GM12864 (cell line): ENCODE measurements at places on chromosomes 1 and 21.

DNA sequence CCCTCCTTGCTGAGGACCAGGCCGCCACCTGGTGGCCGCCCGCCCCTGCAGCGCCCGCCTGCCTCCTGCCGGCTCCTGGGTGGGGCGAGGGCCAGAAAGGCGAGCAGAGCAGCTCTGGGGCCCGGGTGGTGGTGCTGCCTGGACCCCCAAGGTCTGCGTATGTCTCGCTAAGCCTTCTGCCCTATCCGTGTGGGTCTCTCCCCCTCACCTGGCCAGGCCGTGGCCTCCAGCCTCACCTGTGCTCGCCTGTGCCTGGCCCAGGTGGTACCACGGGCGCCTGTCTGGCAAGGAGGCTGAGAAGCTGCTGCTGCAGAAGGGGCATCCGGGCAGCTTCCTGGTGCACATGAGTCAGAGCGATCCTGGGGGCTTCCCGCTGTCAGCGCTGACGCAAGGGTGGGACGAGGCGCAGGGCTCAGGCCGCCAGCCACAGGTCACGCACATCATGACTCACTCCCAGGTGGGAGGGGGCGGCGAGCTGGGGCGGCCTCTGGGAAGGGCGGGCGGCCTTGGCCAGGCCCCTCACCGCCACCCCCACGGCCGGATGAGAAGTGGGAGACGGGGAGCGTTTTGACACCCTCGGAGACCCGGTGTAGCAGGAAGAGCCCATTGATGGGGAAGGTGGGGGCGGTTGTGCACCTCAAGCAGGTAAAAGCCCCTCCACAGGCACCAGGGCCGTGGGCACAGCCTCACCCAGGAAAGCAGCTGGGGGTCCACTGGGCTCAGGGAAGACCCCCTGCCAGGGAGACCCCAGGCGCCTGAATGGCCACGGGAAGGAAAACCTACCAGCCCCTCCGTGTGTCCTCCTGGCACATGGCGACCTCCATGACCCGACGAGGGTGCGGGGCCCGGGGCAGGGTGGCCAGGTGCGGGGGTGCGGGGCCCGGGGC, 9.9 kb downstream of the RNF223 start:
- DNase-seq = peak; percentile 67

DNA sequence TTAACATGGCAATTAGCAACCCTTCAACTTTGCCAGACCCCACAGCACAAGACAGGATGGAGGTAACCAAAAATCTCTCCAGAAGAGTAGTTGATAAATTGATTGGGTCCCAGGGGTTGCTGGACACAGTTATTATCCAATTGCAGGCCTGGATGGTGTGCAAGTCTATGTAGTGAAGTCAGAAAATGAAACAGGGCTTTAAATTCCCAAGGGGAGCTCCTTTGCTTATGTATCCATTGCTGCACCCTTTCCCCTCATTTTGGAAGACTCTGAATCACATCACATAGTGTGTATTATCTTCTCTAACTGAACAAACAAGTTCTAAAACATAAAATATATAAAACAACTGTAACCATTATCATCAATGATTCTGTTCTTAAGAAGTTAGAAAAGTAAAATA, 550.2 kb downstream of the LMO4 start:
- DNase-seq = no peak

DNA sequence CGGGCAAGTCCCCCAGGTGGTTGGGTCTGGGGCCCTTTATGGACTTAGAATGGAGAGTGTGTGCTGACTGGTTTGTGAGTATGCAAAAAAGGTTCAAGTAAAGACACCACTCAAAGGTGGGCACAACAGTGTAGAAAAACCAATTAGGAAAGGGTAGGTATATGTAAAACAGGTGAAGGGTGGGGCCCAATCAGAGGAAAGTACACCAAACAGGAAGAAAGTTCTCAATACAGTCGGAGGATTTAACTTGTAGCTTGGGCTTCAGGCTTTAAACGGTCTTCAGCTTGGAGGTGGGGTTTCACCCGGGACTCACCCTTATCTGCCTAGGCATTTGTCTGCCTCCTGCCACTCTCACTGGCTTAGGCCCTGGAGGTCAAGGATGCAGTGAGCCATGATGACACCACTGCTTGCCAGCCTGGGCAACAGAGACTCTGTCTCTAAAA, 6.8 kb upstream of the PUM1 start:
- DNase-seq = no peak

GRCh38 chr1:11736746-11737639, 1.1 kb downstream of the AGTRAP start:
- DNase-seq = no peak

- DNase-seq = no peak
Observed at GRCh38 chr1:228370439-228370940, 36.1 kb downstream of the TRIM11 start.

DNA sequence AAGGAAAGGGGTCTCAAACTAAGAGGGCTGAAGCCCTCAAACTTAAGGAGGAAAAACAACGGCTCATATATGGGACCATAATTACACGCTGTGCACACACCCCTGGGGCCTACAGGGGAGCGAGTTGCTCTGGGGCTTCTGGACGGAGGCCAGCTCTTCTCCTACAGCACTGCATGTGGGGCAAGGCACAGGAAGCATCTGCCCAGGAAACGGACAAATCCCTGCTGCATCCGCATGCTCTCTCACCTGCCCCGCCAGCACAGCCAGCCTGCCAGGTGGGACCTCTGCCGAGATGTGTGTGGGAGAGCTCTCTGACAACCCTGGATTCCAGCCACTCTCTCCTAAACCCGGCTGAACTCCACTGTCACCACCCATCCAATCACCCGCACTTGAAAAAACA, 54.1 kb downstream of the MRPL37 start:
- no peak for DNase-seq

DNA sequence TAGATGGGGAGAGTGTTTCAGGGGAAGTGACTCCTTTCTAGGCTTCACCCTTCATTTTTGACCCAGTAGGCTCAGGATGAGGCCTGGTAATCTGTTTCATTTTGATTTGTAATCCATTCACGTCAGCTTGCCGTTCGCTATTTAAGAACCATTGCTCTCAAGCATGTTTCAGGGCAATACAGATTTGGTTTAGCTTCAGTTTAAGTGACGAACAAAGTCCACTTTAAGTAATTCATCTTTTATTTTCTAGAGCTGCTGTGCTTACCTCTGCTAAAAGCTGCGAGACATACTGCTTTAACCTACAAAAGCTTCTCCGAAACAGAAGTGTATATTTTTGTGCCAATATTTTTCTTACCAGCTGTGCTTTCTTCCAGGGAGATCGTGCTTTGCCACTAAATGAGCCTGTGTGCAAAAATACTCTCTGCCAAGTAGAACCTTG, 8.9 kb upstream of the FMO3 start:
- DNase-seq = no peak

DNA sequence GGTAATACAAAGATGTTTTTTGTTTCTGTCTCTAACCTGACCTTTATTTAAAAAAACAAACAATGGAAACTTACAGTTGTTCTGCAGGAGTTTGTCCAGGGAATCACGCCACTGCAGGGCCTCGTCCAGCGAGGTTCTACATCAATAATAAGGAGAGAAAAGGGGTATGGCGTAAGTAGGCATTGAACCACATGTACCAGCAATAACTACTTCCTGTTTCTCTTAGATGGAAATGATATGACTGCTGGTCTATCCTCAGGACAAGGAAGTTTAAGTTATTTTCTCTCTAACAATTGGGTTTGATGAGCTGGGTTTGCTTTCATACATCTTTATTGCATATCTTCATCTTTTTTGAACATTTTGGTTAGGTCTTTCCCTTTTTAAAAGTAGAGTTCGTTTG, 40.9 kb downstream of the RGS5 start:
- DNase-seq = no peak

DNA sequence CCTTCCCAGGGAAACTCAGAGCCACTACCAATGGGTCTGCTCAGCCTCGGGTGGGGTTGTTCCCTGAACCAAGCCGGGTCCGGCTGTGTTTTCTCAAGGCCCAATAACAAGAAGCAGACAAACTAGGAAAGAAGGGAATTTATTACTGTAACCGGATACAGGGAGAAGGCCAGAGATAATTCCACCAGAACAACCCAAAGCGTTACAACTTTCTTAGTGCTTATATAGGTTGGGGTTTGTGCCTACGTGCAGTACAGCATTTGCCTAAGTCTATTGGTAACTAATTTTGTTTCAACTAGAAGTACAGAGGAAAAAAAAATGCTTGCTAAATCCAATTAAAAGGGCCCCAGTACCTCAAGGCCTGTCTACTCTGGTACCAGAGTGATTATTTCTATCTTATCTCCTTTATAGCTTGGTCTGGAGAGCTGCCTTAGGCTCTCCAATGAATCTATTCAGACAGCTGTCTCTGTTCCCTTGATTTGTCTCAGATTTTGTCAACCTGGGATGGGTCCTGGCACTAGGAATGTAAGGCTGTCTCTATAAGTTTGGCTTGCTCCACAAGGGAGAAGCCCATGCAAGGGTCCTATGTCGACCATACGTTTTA, 57.3 kb upstream of the CCDC190 start:
- DNase-seq = no peak

- no peak for DNase-seq
Observed at GRCh38 chr21:45456584-45457160, 51.7 kb downstream of the COL18A1 start.

- peak; percentile 85 for DNase-seq
Observed at GRCh38 chr1:173414136-173414535, 63.0 kb upstream of the PRDX6 start.

DNA sequence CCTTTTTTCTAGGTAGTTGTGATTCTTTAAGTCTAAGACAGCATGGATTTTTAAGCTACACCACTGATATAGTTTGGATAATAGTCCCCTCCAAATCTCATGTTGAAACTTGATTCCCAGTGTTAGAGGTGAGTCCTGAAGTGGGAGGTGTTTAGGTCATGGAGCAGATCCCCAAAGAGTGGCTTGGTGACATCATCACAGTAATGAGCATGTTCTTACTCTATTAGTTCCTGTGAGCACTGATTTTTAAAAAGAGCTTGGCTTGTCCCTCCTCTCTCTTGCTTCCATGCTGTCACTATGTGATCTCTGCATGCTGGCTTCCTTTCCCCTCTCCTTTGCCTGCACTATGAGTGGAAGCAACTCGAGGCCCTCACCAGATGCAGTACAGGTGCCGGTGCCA, 115.5 kb downstream of the LEPR start:
- no peak for DNase-seq

DNA sequence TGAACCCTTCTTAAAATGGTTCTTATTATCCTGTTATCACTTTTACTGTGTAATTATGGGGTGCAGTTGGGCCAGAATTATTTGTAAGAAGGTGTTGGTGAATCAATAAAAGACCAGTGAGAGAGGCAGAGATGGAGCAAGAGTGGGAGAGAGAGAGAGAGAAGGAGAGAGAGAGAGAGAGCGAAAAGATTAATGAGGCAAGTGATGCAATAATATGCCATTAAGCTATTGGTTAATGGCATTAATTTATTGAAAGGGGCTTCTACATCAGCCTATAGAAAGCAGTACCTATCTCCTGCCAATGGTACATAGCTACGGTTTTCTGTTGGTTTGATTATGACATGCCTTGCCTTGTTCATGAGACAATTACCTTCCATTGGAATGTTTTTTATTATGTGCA, 388.7 kb downstream of the RPS6KC1 start:
- no peak for DNase-seq

- no peak for DNase-seq
Observed at GRCh38 chr1:221740993-221741702, 741 bp downstream of the DUSP10 start.

DNA sequence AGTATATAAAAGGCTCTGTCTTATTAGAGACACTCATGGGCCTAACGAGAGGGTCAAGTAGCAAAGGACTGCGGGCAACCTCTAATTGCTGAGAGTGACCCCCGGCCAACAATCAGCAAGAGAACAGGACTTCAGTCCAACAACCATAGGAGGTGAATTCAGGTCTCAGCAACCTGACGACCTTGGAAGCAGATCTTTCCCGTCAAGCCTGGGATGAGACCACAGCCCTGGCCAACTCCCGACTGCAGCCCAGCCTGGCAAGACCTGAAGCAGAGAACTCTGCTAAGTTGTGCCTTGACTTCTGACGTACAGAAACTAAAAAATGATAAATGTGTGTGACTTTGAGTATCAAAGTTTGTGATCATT, 5.7 kb downstream of the ECHDC2 start:
- no peak for DNase-seq

DNA sequence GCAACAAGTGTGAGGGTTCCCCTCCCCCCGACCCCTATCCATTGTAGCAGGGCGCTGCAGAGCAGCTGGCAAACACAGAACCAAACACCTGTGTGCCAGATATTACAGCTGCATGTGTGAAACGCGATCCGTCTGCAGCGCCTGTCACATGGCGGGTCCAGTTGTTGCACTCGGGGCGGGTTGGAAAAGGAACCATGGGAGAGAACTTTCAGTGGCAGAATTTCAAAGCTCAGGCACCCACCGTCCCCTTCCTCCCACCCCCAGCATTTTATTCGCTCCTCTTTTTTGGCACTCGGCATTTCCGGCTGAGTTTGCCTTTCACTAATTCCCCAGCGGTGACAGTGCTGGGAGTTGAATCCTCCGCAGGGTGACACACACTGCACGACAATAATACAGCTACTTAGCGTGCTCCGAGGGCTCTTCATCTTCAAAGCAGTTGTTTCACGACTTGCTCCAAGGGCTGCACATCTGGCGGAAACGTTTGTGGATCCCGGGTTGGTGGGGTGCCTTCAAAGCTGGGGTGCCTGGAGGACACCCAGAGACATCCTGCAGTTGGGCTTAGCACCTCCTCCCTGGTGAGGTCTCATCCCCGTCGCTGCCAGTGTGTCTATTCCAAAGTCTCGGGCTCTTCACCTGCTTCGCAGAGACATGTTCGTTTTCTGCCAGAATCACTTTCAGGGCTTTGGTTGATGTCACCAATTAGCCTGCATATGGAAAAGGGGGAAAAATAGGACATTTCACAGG, 180.7 kb downstream of the ZBTB18 start:
- no peak for DNase-seq

- no peak for DNase-seq
Observed at GRCh38 chr21:42022906-42023305, 12.7 kb upstream of the ZBTB21 start.

- no peak for DNase-seq
Observed at GRCh38 chr1:226215239-226215638, 8.2 kb upstream of the MIXL1 start.
